ENCODE measurements at places on chromosomes 2 and 18.
A peak's percentile ranks its signal among the peaks of the same experiment; 100 is the strongest.

GRCh38 chr2:8421658-8422449 is 260.0 kb upstream of the ID2 start:
- DNase-seq = no peak

DNA sequence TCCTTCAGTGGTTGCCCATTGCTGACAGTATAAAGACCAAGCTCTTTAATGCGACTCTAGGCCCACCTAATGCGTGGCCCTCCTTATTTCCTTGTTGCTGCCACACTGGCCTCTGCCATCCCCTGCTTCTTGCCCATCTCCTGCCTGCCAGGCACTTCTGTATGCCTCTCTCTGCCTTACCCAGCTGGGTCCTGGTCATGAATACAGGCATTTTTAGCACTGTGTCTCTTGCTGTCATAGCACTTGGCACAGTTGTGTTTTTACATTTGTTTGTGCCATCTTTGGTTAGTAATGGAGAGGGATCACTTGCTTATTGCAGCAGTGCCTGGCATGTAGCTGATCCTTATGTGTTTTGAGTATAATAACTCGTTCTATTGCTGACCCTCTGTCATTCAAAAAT is 38.7 kb downstream of the MAP4K4 start:
- no peak for DNase-seq

GRCh38 chr2:130371723-130372054 is 15.8 kb downstream of the PTPN18 start:
- peak; percentile 61 for DNase-seq

DNA sequence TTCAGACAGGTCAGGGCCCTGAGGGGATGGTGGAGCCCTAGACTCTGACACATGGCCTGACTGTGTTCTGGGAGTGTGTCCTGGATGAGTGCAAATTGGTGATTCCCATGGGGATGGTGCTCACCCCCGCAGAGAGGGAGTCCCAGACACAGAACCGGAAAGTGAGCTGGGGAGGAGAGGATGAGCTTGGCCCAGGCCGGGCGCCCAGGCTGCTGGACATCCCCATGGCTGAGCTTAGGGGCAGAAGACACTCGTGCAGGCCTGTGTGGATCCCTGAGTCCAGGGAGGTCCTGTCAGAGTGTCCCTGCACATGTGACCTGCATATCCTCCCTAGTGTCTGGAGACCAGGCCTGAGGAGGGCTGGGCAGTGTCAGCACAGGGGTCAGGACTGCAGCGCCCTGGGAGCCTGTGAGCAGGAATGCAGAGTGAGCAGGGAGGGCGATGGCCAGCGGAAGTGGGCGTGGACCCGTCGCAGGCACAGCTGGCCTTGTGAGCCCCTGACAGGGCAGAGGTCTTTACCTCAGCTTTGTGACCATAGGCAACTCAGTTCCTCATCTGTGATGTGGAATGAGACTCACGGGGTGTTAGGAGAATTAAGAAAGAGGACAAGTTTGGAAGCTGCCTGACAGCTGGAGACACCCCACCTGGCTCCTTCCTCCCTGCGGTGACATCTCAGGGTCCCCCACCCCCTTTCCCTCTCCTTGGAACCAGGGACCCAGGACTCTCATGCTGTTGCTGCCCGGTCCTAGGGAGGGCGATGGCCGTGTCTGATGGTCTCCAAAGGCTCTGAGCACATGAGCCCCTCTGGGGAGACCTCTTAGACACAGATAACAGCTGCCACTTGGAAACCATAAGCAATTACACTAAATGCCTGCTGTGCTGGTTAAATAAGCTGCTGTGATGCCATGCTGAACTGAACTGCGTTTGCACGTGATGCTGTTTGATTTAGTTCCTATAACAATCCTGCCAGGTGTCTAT is 62.6 kb upstream of the HS6ST1 start:
- no peak for DNase-seq

- DNase-seq = no peak
These were observed 11.9 kb downstream of the IL1B start for GRCh38 chr2:112824694-112825085.

DNA sequence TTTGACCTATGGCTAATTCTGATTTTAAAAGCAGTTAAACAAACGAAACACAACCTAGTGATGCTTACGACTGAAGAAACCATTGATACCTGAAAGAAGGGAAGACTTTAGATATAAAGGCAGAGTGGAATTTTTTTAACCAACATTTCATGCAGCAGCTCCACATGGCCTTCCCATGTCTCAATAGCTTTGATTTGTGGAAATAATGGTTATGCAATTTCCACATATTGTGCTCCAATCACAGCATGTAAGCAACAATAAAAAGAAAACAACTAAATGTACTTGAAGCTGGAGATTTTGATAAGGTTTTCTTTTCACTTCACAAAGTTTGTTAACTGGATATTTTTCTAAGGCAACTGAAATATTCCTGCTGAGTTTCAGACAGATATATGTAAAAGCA is 82.0 kb upstream of the SLC39A10 start:
- DNase-seq = no peak

Data from fibroblast of skin of back (primary cell).